ENCODE measurements at places on chromosomes 16 and 17.

DNA sequence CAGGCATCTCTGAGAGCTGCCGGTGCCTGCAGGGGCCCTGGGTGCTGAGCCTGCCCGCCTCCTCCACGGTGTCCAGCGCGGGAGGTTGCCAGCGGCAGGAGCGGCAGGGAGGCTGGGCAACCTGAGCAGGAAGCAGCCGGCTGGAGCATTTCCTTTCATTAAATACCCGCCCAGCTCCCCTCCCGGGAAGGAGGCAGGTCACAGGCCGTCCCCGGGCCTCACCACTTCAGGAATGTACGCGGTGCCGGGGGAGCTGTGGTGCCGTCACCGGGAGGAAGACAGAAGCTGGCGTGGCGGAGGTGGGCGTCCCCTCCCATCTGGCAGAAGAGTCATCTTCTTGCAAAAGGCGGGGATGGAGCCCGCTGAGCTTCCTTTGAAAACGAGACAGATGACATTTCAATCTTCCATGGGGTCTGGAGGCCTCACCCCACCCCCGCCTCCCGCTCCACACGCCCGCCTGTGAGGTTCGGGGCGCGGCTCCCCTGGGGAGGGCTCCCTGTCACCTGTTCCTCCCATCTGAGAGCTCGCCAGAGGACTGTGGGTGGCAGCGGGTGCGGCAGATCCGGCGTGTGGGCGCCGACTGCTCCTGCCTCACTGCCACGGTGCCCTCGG, 16.0 kb downstream of the SOX8 start:
- DNase-seq = no peak

DNA sequence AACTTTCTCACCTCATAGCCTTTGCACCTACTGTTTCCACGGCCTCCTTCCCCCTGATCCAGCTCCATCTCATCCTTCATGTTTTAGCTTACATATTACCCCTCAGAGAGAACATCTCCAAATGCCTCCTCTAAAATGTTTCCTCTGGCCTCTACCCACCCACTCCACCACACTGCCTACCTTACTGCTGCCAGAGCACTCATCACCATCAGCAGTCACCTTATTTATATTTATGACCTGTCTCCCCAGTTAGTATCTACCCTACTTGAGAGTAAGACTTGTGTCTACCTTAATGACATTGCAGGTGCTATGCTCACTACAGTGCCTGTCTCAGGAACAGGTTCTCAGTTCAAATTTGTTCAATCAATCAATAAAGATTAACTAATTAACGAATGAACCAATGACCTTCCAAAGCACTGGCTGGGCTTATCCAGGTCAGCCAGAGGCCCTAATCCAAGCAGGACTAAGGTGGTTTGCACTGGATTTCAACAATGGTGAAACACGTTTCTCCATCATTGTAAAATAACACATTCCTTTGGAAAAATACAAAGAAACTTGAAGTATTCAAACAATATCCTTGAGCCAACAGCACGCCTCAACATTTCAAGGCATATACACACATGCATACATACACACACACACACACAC, 41.1 kb downstream of the AMFR start:
- no peak for DNase-seq

- DNase-seq = no peak
These were observed 16.8 kb upstream of the SUZ12 start for GRCh38 chr17:31919802-31920525.

DNA sequence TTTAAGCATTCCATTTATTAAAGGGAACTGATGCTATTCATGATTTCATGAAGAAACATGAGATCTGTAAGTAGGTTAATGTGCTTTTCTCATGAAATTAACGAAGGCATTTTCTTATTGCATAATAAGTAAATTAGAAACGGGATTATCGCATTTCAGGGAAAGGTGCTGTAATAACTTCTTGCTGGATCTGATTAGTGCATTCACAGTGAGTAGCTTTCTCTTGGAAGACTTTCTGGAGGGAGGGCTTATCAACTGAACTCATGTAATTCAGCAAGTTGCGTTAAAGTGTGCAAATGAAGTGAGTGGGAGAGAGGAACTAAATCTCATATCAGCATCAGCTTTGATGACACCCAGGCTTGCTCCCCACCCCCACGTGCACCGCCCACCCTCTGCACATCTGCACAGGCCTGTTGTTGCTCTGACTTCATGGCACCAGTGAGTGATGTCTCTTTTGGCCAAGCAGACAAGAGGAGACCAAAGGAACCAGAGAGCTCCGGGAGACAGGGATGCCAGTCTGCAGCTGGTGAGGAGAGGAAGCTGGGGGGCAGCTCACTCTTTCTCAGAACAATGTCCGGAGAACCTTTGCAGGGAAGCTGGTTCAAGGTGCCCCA, 26.3 kb upstream of the GAS7 start:
- no peak for DNase-seq

GRCh38 chr17:44928136-44928535, 12.8 kb upstream of the GFAP start:
- DNase-seq = no peak

GRCh38 chr17:43219746-43220380, 8.2 kb downstream of the TMEM106A start:
- no peak for DNase-seq

All from fibroblast of skin of left biceps (primary cell).